ENCODE measurements at places on chromosomes 1 and 21.
A peak's percentile ranks its signal among the peaks of the same experiment; 100 is the strongest.

DNA sequence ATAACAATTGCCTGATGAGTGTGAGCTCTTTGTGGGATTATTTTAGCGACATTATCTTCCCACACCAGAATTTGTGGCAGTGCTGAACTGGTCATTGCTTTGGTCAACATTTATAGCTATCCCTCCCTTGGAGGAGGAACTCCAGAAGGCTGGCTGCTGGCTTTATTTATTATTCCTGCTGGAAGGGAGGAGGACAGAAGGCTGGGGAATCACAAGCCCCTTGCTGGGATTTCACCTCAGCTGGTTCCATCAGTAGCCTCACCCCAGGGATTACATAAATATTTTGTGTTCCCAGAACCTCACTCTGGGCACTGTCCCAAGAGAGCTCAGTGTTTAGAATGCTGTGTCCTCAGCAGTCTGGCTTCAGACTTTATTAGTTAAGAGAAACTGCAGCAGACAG, 102.8 kb upstream of the C1orf21 start:
- DNase-seq = peak; percentile 79

GRCh38 chr1:49307457-49307856, 530.8 kb upstream of the BEND5 start:
- no peak for DNase-seq

- no peak for DNase-seq
These were observed 7.0 kb downstream of the CAPZB start for GRCh38 chr1:19478322-19478721.

GRCh38 chr1:43381612-43382011, 8.0 kb downstream of the MED8 start:
- no peak for DNase-seq

DNA sequence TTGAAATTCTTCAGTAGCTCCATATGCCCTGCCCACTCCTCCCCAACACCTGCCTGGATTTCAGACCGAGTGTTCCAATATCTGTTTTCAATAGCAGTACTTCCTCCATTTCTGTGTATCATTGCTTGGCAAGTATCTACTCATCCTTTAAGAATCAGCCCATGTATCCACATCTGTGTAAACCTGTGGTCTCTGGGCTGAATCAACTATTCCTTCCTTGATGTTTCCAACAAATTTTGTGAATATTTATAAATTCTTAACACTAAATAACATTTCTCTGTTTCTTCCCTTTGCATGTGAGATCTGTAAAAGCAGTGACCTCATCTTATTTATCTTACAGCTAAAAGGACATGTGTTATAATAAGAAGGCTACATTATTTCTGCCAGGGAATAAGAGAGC, 26.0 kb upstream of the UAP1 start:
- DNase-seq = peak; percentile 45

DNA sequence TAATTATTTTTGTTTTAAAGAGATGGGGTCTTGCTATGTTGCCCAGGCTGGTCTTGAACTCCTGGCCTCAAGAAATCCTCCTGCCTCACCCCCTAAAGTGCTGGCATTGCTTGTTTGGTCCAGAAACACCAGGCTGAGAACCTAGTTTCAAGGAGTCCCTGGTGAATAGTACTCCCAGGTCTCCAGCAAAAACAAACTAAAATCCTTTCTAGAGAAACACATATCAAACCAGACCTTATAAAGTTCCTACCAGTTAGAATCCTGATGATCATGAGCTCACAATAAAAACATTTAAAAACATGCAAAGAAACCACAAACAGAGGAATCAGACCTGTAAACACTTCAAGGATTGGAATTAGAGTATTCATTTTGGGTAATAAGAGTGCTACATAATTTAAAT, 34.4 kb upstream of the PADI1 start:
- peak; percentile 85 for DNase-seq

GRCh38 chr21:46122758-46123683, 25.1 kb downstream of the COL6A2 start:
- DNase-seq = no peak

DNA sequence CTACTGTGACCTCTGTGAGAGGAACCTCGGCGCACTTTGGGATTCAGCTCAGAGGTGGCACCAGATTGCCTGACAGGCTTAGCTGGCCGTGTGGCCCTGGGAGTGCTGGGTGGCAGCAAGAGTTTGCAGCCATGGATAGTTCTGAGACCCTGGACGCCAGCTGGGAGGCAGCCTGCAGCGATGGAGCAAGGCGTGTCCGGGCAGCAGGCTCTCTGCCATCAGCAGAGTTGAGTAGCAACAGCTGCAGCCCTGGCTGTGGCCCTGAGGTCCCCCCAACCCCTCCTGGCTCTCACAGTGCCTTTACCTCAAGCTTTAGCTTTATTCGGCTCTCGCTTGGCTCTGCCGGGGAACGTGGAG, 67.5 kb downstream of the DISC1 start:
- DNase-seq = no peak

- no peak for DNase-seq
These were observed 86.7 kb downstream of the PTPRU start for GRCh38 chr1:29322861-29323585.

DNA sequence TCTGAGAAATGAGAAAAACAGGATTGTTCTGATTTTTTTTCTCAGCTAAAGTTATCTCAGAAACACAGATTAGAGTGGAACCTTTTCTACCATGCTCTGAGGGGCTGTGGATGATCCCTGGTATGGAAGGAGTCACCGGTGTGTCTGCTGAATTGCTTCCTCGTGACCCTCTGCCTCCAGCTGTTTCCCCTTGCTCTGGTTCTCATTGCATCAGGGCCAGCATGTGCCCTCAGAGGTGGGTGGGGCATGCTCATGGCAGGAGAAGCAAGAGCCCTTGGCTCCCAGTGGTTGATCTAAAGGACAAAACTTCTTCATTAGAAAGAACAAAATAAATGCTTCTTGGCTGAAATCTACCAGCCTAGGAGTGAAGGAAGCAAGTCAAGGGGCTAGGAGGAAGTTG, 183.2 kb upstream of the HMCN1 start:
- DNase-seq = no peak

GRCh38 chr1:226691247-226691646, 47.8 kb downstream of the ITPKB start:
- DNase-seq = no peak

GRCh38 chr1:204146309-204146708, 5.5 kb downstream of the ETNK2 start:
- no peak for DNase-seq

- peak; percentile 48 for DNase-seq
These were observed 104.1 kb downstream of the DISP1 start for GRCh38 chr1:222918801-222919477.

DNA sequence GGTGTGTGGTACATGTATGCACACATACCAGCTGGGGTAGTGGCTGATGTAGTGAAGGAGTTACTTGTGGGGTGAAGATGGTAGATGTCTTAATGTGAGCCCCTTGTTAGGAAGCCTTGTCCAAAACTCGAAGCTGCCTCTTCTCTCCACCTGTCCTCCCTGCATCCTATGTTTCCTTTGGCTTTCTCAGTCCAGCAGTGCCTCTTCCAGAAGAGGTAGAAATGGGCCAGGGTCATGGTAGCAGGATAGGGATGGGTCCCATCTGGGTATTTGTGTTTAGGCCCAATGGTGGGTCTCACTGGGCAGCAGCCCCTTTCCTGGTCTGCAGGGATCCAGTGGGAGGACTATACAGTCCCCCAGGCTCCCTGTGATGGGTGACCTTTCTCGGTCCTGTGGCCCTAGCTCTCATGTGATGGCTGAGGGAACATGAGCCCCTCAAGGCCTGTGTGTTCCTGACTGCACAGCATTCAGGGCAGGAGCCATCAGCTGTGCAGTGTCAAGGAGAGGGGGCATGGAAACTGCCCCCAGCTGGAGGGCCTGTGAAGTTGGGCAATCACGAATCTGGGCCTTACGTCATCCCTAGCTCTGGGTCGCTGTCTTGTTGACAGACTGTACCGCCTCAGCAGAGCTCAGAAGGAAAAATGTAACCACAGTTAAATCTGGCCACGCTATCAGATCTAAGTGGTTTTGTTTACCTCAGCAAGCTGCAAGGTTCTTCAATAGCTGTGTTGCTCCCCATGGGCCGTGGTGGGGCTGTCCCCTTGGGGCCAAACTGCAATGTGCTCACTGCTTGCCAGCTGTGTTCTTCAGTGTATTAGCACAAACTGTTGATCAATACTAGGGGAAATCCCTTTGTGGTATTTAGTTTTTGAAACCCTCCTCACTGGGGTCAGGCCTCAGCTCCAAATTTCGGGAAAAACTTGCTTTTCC, 82.7 kb downstream of the NOS1AP start:
- DNase-seq = no peak

DNA sequence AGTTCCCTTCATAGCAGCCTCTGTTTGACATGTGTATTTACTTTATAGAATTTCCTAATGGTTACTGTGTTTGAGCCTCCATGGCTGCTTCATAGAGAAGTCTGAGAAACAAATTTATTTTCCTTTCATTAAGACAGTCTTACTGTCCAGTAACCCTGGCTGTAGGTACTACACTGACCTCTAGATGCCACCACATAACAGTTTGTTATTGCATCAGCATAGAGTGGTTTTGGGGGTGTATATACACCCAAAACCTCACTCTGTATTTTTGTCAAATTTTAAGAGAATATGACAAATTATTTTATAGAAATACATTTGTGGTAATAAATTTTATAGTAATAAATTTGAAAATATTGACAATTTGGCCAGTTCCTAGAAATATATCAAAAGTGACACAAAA, 57.3 kb downstream of the OBSCN start:
- peak; percentile 26 for DNase-seq

Measured in AG10803 (cell line).